ENCODE measurements at places on chromosomes 13 and 19. TPM values are rescaled to one million over a fixed set of nuclear protein-coding genes. Genes with fewer than 3 reads are reported as not detected.

The FKBP8 gene
- total RNA-seq = 162 TPM

The ZNF761 gene
- total RNA-seq = 7.5 TPM

The PCDH20 gene
- 5.0 TPM for total RNA-seq

The ERICH6B gene
- total RNA-seq = not detected

The KIR2DL1 gene
- total RNA-seq = not detected

The URAD gene
- total RNA-seq = not detected

The ZNF208 gene
- 33.8 TPM for total RNA-seq

The GNG7 gene
- 6.3 TPM for total RNA-seq

The KIR2DL4 gene
- total RNA-seq = not detected

The LIM2 gene
- total RNA-seq = not detected

Measured in metanephros (tissue), 2 donors.